ENCODE measurements at places on chromosomes 1 and 21. TPM values are rescaled to one million over a fixed set of nuclear protein-coding genes. Genes with fewer than 3 reads are reported as not detected.

GRCh38 chr1:244599937-244600350, 53.0 kb upstream of the DESI2 start:
- H3K27ac ChIP-seq = no peak overlapping the region
- no peaks in the 10 kb centered on the region for H3K4me1 ChIP-seq
- no peaks in the 10 kb centered on the region for H3K27me3 ChIP-seq
- DNase-seq = no peak

DNA sequence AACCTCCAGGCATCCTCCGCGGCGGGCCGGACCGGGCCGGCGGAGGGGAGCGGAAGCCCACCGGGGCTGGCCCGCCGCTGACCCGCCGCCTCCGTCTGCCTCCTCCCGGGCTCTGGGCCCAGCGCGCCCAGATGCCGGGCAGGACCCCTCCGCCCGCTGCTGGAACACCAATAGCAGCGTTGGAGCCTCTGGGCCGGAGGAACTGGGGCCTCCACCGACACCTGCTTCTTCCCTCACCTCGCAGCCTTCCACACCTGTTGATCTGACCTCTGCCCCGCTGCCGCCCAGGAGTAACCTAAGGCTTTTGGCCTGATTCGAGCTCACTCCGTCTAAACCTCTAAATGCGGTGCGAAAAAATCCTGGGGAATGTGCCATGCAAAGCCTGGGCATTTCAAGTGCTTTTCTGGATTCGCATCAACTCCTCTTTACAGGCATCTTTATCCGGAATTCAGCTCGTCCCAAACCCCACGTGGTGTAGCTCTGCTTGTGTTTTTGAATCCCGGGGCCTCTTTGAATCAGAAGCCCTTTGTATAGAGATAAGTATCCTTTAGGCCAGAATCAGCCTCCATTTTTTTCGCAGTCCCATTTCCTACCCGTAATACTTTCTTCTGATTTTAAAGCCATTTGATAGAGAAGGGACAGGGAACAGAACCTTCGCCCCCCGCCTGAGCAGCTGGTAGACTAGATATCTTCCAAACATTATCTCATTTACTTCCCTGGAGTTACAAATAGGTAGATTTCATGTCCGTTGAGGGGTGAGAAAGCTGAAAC, 680 bp upstream of the CNN3 start:
- no peak overlapping the region for H3K27ac ChIP-seq
- peaks cover 15% of the 10 kb centered on the region for H3K4me1 ChIP-seq
- no peak for DNase-seq
- no peak overlapping the region for H3K4me3 ChIP-seq
- H3K36me3 ChIP-seq = no peaks in the 10 kb centered on the region

GRCh38 chr1:93576346-93576745, 105.3 kb downstream of the BCAR3 start:
- no peaks in the 10 kb centered on the region for H3K4me1 ChIP-seq
- no peaks in the 10 kb centered on the region for H3K27me3 ChIP-seq
- DNase-seq = no peak

GRCh38 chr21:36551321-36551720, 71.4 kb upstream of the CLDN14 start:
- no peaks in the 10 kb centered on the region for H3K4me1 ChIP-seq
- no peak for DNase-seq
- H3K36me3 ChIP-seq = no peaks in the 10 kb centered on the region
- H3K27ac ChIP-seq = no peak overlapping the region
- H3K4me3 ChIP-seq = no peak overlapping the region
- H3K27me3 ChIP-seq = no peaks in the 10 kb centered on the region

GRCh38 chr1:184518736-184519357, 132.0 kb downstream of the C1orf21 start:
- no peak overlapping the region for H3K27ac ChIP-seq
- no peaks in the 10 kb centered on the region for H3K27me3 ChIP-seq
- no peaks in the 10 kb centered on the region for H3K36me3 ChIP-seq
- H3K4me1 ChIP-seq = no peaks in the 10 kb centered on the region
- no peak for DNase-seq

GRCh38 chr1:186183970-186184628, 191.0 kb downstream of the TPR start:
- no peaks in the 10 kb centered on the region for H3K36me3 ChIP-seq
- no peaks in the 10 kb centered on the region for H3K27me3 ChIP-seq

Gene TXNIP
- total RNA-seq = 269 TPM

- no peaks in the 10 kb centered on the region for H3K4me1 ChIP-seq
- H3K27me3 ChIP-seq = no peaks in the 10 kb centered on the region
- H3K4me3 ChIP-seq = no peak overlapping the region
- H3K27ac ChIP-seq = no peak overlapping the region
- H3K36me3 ChIP-seq = no peaks in the 10 kb centered on the region
- DNase-seq = no peak
Observed at GRCh38 chr1:174039027-174039426, 16.9 kb upstream of the RC3H1 start.

DNA sequence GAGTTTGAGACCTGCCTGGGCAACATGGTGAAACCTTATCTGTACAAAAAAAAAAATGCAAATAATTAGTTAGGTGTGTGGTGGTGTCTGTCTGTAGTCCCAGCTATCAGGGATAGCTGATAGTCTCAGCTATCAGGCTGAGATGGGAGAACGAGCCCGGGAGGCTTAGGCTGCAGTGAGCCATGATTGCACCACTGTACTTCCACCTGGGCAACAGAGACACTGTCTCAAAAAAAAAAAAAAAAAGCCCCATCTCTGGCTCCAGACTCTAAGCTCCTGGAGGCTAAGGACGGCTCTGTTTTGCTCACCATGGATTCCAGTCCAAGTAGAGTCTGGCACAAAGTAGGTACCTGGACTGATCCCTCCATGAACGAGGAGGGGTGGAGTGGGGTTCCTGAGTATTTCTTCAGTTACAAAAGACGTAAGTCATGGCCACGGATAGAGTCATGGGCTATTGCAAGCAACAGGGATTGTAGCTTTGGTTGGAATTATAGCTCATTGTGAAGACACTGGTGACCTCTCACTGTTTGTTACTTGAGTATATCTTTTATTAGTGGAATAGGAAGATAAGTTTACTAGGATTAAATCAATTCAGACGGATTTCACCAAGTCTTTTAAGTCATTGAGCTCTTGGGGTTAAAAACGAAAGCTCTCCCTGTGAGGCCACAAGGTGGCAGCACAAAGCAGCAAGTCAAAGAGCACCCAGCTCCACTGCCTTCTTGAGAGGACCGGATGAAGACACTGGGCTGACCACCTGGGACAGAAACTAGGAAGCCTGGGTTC, 35.6 kb upstream of the TMEM61 start:
- no peak overlapping the region for H3K4me3 ChIP-seq
- H3K4me1 ChIP-seq = no peaks in the 10 kb centered on the region
- no peaks in the 10 kb centered on the region for H3K36me3 ChIP-seq
- no peaks in the 10 kb centered on the region for H3K27me3 ChIP-seq
